ENCODE measurements at places on chromosomes 4 and X.

DNA sequence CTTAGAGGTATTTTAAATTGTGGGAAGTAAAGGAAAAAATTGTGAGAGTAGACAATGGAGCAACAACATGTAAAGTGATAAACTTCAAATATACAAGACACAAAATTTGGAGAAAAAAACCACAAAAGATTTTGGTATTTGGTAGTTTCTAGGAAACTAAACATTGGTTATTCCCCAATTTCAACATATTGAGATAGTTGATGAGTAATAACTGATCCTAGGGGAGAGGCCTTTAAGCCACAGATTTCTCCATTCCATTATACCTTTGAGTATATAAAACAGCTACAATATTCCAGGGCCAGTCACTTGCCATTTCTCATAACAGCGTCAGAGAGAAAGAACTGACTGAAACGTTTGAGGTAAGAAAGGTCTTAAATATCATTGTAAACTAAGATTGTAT is at the start of gene FDCSP:
TSS of gene FDCSP (plus strand) at position 301 of the 400 bp plus-strand sequence. CDS start 5,071 bp downstream, outside the sequence.
- no peak for DNase-seq

- no peak for DNase-seq
Observed at GRCh38 chr4:73801692-73802091, 34.8 kb upstream of the CXCL6 start.

DNA sequence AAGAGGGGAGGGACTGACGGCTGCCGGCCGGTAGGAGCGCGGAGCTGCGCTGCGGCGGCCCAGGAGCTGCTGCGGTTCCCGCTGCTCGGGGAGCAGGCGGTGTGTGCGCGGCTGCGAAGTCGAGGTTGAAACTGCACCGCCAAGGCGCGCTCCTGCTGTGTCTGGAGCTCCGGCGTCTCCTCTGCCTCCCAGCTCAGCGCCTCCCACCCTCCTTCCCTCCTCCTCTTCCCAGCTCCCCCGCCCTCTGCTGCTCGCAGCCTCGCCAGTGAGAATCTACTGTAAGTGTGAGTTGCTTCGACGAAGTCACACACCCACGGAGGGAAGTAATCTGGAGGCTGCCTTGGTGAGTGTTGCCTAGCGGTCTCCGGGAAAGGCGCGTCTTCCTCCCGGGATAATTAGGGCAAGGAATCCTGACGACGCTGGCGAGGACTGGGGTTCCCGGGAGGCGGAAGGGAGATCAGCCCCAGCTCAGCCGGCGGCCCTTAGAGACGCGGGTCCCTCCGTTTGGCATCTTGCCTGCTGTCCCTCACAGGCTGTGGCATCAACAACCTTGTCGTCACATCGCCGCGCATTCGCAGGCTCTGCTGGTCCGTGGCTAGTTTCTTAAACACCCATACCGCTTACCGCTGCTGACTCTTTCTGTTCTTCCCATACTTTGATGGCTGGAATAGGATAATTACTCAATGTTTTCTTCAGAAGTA is at the start of gene EPHA5:
TSS of gene EPHA5 (minus strand) at position 159 of the 701 bp plus-strand sequence. CDS start 747 bp downstream, outside the sequence.
- no peak for DNase-seq

DNA sequence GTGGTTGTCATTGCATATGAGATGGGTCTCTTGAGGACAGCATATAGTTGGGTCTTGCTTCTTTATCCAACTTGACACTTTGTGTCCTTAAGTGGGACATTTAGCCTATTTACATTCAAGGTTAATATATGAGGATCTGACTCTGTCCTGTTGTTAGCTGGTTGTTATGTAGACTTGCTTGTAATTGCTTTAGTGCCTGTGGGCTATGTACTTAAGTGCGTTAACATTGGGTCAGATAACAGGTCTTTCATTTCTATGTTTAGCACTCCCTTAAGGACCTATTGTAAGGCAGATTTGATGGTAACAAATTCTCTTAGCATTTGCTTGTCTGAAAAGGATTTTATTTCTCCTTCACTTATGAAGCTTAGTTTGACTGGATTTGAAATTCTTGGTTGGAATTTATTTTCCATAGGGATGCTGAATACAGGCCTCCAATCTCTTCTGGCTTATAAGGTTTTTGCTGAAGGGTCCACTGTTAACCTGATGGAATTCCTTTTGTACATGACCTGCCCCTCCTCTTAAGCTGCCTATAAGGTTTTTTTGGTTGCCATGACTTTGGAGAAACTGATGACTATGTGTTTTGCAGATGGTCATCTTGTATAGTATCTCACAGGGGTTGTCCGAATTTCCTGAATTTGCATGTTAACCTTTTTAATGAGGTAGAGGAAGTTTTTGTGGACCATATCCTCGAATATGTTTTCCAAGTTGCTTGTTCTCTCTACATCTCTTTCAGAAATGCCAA is 162.0 kb downstream of the NKX6-1 start:
- no peak for DNase-seq

DNA sequence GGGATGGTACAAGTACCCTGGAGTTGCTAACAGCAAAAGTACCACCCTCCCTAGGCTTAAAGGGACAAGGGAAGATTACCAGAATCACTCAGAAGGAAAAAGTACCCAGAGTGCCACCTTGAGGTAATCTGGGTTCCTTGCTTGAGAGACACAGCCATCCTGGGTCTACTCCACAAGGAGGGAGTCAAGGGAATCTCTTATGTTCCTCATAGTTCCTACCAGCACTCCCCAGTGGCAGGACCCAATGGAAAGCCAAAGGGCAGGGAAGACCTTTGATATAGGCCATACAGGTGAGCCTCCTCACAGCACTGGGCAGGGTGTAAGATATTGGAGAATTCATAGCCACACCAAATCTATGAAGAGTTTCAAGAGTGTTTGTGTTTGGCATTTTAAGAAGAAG is 5.7 kb downstream of the IL2 start:
- no peak for DNase-seq

- DNase-seq, result no peak
Observed at GRCh38 chr4:158850800-158851644, 82.2 kb downstream of the FNIP2 start.

DNA sequence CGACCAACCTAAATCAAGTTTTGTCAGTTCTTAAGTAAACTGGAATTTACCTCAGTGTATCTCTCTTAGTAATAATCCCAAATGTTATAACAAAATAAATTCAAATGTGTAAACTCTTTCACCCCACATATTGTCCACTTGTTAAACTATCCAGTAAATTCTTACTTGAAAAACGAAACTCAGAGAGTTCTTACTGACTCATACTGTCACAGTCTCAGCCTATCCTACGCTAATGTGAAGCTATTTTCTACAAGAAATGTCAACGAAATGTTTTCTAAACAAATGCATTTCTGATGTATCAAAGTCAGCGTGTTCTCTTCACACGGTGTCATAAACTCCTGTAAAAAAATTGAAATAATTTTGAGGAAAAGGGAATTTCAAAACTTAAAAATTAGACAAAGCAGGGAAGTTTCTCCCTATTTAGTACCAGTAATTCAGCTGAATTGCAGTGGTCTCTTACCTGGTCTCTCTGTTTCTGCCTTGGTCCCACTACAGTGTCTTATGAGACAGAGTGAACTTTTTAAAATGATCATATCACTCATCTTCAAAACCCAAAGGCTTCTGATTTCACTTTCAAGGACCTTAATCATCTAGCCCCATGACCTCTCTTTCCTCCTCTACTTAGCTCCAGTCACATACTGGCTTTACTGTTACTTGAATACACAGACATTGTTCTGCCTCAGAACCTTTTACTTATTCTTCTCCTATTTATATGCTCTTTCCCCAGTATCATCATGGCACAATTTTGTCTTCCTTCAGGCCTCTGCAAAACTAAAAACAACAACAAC is 63.3 kb downstream of the DCAF8L1 start:
- DNase-seq, result no peak

GRCh38 chr4:88002786-88003185 is 4.6 kb upstream of the PKD2 start:
- DNase-seq, result no peak

- no peak for DNase-seq
Observed at GRCh38 chr4:153684971-153685371, 891 bp downstream of the TLR2 start.

DNA sequence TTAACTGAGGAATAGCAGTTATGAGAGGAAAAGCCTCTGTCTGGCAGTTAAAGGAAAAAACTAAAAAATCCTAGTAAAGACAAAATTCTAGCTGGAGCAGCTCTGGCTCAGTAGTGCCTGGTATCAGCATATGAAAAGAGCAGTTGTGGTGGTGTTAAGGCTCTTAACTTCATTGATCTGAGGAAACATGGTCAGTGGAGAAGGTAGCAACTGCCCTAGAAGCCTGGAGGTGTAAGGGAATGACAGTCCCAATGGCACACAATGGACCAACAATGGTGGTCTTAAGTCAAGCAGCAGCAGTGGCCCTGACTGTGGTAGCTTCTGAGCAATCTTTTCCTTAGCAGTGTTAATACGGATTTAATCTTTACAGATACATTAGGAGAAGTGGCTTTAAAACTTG is 189.6 kb upstream of the POF1B start:
- no peak for DNase-seq

GRCh38 chrX:68999931-69000330 is 165.3 kb downstream of the PJA1 start:
- DNase-seq, result no peak

DNA sequence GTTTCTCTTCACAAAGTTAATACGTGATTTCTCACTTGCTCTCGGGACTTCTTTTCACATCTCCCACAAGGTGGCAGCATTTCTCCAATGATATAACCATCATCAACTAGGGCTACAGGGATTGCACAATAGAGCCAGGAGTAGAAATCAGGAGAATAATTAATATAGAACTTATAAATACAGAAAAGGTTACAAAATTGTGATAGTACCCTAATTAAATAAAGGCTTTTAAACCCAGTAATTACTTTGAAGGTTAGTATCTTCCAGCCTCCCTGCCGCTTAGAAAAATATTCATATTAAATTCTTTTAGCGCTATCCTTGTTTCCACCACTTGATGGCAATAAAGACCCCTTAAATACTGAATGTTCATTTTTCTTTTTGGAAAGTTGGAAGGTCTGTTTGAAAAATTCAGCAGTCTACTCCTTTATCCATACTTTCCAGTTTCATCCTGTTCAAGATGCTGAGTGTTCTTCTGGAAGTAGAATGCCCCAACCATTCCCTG is 65.8 kb downstream of the RASGEF1B start:
- DNase-seq, result no peak

GRCh38 chr4:138407329-138407728 is 165.2 kb upstream of the SLC7A11 start:
- no peak for DNase-seq

GRCh38 chr4:169156392-169156791 is 114.4 kb downstream of the SH3RF1 start:
- no peak for DNase-seq

DNA sequence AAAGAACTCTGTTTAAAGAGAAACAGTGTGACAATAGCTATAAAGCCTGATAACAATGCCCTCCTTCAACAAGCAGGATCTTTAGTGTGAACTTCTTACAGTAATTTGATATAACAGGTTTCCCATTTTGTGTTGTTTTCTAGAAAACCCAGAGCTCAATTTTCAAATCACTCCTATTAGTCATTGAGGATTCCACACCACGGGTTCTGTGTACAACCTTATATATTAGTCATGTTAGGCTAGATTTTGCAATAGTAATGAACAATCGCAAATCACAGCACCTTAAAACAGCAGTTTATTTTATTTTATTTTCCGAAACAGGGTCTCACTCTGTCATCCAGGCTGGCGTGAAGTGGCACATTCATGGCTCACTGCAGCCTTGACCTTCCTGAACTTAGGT is 1020.9 kb upstream of the INTU start:
- DNase-seq, result no peak

- DNase-seq, result no peak
Observed at GRCh38 chr4:153232768-153233167, 28.5 kb downstream of the TRIM2 start.

DNA sequence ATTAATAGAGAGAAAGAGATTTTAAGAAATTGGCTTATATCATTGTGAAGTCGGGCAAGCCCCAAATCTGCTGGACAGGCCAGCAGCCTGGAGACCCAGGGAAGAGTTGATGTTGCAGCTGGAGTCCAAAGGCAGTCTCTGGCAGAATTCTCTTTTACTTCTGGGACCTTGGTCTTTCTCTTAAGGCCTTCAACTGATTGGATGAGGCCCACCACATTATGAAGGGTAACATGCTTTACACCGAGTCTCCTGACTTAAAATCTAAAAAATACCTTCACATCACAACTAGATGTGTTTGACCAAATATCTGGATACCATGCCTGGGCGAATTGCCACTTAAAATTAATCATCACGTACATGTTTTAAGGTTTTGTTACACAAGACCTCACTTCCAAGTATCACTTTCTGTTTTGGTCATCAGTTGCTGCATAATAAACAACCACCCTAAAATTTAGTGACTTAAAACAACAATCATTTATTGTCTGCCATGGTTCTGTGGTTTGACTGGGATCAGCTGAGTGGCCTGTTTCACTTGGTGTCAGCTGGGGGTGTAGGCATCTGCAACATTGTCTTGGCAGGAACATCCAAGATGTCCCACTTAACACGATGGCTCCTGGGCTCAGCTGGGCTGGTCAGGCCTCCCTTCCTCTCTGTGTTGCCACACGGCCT is 3.4 kb downstream of the CD38 start:
- no peak for DNase-seq

GRCh38 chrX:128698573-128699181 is 646.5 kb upstream of the ACTRT1 start:
- no peak for DNase-seq

DNA sequence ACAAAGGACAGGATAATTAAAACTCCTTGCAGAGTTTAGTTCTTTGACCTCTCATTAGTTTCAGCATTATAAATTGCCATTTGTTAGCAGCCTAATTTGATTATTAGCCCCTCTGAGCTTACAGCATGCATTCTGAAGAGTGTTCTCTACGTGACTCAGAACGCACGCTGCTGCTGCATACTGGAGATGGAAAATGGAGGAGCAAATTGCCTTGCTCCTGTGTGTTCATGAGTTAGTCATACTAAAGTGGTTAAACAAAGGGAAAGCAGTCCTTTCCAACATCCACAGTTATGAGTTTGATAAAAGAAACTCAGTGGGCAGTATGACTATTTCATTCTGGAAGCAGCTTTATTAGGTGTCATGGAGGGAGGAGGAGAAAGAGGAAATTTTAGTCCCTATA is 922.5 kb downstream of the RPA4 start:
- DNase-seq, result no peak

DNA sequence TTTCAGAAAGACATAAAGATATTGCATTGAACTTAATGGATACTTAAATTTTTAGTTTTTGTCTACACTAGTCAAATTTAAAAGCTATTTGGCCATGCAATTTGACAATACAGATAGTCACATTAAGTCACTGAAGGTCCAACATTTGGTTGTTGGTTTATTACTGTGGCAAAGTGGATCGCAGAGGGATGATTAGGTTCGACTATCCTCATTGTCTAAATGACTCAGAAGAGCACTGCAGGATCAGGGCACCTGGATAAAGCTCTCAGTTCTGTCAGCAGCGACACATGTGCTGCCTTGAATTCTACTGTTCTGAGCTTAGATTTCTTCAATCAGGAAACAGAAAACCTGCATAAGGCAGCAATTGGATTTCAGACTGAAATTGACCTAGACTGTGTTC is 130.7 kb downstream of the AMELX start:
- no peak for DNase-seq

DNA sequence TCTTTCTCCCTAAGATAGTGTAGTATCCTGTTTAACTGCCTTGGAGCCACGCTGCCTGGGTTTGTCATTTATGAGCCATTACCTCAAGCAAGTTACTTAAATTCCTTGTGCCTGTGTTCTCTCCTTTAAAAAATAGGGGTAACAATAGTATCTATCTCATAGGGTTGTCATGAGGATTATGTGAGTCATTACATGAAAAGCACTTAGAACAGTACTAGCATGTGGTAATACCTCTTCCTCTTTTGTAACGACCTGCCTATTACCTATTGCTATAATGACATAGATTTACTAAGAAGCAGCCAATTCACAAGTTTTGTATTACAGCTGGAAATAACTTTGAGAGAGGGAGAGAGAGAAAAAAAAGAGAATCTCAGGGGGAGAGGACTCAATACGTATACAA is 834.7 kb downstream of the RAPGEF2 start:
- DNase-seq, result no peak

- no peak for DNase-seq
Observed at GRCh38 chr4:138961664-138962063, 53.9 kb upstream of the NOCT start.
